ENCODE measurements at places on chromosomes 7 and 10.

- no peak for DNase-seq
Measured at GRCh38 chr7:44373418-44373740, 48.0 kb upstream of the CAMK2B start.

- no peak for DNase-seq
Measured at GRCh38 chr7:90817846-90818245, 221.7 kb downstream of the CDK14 start.

- no peak for DNase-seq
Measured at GRCh38 chr10:73644767-73645166, 3.5 kb upstream of the MYOZ1 start.

GRCh38 chr7:139562491-139562890 lies 39.0 kb downstream of the CLEC2L start:
- DNase-seq: no peak

GRCh38 chr7:156949541-156950380 lies at the start of gene NOM1:
Gene NOM1 (plus strand): TSS chr7:156949712. CDS start chr7:156949738, 26 bp downstream.
- peak; percentile 94 for DNase-seq

DNA sequence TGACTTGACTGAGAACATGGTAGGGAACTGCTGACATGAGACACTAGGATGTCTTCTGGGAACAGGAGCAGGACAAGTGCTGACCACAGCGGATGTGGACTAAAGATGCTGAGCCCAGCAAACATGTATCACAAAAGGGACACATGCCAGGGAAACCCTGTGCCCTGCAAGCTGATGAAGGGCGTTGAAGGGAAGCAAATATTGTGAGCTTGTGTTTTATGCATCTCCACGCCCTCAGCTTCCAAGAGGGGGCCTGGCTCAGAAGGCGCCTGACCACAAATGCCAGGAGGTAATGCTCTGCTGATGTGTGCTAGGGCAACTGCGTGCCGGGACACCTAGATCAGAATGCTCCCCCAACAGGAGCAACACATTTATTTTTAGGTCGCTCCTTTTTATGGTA lies 207.3 kb downstream of the CXCL12 start:
- DNase-seq: no peak

GRCh38 chr7:139580435-139580834 lies 57.0 kb downstream of the CLEC2L start:
- no peak for DNase-seq

- DNase-seq: peak; percentile 72
Measured at GRCh38 chr10:118754229-118754555, 578 bp downstream of the CACUL1 start.

DNA sequence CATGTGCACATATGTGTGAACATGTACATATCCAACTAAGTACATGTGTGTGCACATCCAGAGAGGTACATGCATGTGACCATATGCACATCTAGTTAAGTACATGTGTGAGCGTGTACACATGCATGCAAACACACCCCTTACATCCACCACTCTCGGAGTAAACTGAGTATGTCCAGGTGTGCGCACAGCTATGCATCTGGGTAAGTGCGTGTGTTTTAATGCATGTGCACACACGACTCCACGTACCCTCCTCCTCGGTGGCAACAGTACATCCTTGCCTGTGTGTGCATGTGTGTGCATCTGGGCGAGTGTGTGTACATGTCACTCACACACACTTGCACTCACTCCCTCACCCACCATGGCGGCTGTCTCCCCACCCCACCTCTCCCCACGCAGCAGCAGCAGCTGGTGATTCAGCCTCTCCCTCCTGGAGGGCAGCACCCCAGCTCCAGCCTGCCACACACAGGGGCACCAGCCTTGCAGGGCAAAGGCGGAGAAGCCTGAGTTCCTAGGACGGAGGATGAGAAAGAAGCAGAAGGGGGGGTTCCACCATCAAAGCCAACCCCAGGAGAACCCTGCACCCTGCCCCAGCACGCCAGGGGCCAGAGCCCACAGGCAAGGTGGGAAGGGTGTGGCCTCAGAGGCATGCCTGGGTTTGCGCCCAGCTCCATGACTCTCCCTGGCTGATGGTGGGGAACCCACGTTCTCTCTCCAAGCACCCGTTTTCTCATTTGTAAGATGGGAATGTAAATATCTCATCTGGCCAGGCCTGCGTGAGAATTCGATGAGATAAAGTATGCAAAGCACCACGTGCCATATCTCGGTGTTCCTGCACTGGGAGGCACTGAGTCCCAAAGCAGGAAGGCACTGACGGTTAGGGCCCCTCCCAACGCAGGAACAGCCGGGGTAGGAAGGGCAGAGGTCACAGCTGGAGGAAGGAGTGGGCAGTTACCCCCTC lies 27.7 kb upstream of the DNAAF5 start:
- DNase-seq: peak; percentile 1

GRCh38 chr7:112550468-112551060 lies 69.8 kb downstream of the LSMEM1 start:
- DNase-seq: peak; percentile 63

DNA sequence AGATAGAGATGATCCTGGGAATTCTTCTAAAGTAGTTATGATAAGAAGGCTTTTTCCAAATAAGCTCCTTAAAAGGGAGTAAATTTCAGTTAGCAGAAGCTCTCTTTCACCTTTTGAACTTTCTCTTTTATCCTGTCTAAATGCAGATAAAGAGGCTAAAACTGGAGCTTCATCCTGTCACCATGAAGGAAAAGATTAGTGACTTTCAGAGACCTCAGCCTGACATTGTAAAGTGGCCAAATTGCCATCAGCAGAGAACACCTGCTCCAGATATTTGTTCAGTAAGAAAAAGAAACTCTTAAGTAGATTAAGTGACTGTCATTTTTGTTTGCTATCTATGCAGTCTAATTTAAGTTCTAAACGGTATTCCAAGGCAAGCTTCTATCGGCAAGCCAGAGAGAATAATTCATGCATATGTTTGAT lies 18.3 kb downstream of the VWDE start:
- DNase-seq: no peak

DNA sequence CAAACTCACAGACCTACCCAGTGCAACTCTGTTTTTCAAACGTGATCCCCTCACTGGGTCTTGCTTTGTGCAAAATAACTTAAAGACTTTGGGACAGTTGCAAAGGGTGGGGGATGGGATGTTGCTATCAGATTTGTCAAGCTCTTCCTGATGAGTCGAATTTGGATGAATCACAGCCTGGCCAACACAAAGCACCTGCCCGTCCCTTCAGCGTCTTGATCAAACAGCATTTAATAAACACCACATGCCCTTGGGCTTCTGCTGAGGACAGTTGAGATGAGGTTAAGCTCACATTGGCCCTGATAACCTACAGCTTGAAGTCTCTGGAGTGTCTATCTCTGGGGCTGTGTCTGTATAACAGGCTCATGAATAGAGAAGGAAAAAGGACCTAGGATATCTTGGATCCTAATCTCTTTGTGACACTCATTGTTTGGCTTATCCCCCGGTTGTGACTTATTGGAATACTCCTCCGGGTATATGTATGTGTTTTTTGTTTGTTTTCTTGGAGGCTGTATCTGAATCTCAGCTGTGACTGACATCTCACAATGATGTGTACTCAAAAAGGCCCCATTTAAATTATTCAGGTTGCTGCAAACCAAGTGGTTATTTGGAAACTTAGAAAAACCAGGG lies 132.6 kb upstream of the NAMPT start:
- no peak for DNase-seq

DNA sequence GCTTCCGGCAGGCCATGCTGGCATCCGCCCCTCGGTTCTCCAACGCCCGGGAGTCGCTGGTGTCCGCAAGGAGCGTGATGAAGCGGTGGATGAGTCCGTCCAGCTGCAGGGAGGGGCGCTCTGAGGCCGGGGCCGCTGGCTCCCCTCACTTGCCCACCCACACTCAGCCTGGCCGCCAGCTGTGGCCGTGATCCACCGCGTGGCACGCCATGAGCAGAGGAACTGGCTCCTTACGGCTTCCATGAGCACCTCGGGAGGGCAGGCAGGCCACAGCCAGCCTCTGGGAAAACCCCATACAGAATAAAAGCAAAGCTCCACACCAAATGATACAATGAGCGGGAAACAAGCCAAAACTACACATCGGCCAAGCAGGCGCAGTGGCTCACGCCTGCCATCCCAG lies 15.5 kb upstream of the MICALL2 start:
- DNase-seq: no peak

DNA sequence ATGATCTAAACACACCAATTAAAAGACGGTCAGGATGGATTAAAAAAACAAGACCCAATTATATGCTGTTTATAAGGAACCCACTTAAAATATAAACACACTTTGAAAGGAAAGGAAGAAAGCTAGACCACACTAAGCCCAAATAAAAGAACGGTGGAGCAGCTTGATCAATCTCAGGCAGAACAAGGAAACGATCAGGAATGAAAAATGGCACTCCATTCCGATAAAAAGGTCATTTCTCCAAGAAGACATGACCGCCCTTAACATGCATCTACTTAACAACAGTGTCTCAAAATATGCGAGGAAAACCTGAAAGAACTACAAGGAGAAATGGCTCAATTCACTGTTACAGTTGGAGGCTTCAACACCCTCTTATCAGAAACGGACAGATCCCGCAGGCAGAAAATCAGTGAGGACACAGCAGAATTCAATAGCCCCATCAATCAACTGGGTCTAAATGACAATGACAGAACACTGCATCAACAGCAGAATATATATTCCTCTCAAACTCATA lies 210.0 kb downstream of the MAD1L1 start:
- no peak for DNase-seq

GRCh38 chr10:52446391-52446790 lies 132.3 kb downstream of the DKK1 start:
- no peak for DNase-seq

DNA sequence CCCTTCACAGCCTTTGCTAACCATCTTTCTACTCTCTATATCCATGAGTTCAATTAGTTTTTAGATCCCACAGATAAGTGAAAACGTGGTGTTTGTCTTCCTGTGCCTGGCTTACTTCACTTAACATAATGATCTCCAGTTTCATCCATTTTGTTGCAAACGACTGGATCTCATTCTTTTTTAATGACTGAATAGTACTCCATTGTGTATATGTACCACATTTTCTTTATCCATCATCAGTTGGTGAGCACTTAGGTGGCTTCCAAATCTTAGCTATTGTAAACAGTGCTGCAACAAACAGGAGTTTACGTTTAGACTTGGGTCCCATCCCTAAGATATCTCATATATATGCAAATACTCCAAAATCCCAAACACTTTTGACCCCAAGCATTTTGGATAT lies 9.1 kb downstream of the CDC123 start:
- DNase-seq: no peak

DNA sequence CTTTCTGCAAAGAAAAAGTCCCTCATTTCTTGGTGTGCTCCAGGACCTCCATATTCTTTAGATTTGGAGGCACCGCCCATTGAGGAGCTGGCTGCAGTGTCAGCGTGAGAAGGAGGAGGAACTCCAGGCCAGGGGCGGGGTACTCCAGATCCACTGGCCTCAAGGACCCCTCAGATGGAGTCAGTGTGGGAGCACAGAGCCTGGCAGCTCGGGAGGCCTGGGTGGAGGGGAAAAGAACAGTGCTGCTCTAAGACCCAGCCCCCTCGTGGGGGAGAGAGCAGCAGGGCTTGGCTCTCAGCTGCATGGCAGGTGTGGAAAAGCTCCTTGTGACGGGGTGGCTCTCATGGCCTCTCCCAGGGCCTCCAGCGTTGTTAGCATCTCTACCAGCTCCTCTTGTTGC lies 70.5 kb downstream of the ITGB1 start:
- DNase-seq: no peak

- no peak for DNase-seq
Measured at GRCh38 chr7:73905360-73905759, 44.4 kb downstream of the TMEM270 start.

GRCh38 chr10:126014309-126014708 lies 117.9 kb downstream of the FANK1 start:
- no peak for DNase-seq

GRCh38 chr10:38047666-38048065 lies 37.2 kb downstream of the ZNF33A start:
- DNase-seq: no peak

GRCh38 chr7:1714583-1715330 lies 44.7 kb downstream of the ELFN1 start:
- DNase-seq: no peak

DNA sequence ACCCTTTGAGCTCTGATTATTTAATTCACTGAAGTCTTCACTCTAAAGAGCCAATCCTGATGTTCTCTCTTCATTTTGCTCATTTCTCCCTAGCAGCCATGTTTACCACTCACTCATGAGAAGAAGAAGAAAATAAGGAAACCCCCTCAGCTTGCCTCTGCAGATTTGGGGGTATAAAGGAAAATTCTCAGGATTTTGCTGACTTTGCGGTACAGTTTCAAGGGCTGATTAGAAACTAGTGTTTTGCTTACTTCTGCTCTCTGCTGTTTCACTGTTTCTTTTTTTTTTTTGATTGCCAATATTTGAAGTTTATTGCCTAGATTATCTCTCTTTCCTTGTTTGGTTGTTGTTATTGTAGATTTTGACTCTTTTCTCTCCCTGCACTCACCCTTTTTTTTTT lies 23.4 kb downstream of the PCBD1 start:
- DNase-seq: no peak

DNA sequence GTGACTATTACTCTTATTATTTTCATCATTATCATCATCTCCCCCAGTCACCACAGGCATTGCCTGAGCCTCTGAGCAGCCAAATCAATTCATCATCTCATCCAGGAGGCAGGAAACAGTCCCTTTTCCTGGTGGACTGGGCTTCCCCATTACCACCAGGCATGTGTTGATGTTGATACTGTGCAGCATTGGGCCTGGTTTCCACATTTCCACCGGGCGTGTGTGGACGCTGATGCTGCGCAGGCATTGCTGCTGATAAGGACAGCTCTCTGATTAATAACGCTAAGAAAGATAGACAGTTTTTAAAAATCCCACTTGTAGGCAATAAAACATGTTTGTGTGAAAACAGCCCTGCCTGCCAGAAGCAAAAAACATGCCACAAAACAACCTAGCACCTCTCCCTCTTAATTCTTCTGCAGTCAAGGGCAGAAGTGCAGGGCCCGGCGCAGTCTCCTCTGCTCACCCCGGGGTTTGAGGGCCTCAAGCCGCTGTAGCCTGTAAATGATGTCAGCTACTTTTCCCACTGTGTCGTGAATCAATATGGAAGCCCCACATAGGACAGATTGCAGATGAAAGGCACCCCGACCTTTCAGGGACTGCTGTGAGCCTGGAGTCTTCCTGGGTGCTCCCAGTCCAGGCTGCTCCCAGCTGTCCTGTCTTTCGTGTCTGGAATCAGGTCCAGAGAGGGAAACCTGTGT lies 216.0 kb downstream of the WDR37 start:
- no peak for DNase-seq

- DNase-seq: peak; percentile 32
Measured at GRCh38 chr10:33616956-33617355, 282.5 kb upstream of the NRP1 start.

- peak; percentile 2 for DNase-seq
Measured at GRCh38 chr7:1219498-1219897, 13.2 kb upstream of the UNCX start.

DNA sequence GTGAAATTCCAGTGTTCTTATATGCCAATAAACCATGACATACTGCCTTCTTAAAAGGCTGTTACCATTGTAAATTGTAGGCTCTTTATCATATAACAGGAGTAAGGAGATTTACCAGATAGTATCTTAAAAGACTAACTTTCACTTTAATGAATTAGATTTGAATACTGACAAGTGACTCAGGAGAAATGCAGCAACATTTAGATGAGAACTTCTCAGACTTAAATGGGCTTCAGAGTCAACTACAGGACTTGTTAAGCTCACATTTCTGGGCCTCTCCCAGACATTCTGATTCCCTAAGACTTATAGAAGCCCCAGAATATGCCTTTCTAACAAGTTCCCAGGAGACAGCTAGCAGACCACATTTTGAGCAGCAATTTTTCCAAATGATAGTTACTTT lies 466.3 kb downstream of the ARL4A start:
- no peak for DNase-seq

- DNase-seq: peak; percentile 73
Measured at GRCh38 chr10:24642921-24643678, 80.6 kb downstream of the ARHGAP21 start.
